ENCODE measurements at places on chromosomes 5 and 9. TPM values are rescaled to one million over a fixed set of nuclear protein-coding genes. Genes with fewer than 3 reads are reported as not detected.

- DNase-seq = no peak
Measured at GRCh38 chr5:175658299-175659145, 651 bp downstream of the HRH2 start.

The PCDH1 gene
- 10.0 TPM for polyA plus RNA-seq

DNA sequence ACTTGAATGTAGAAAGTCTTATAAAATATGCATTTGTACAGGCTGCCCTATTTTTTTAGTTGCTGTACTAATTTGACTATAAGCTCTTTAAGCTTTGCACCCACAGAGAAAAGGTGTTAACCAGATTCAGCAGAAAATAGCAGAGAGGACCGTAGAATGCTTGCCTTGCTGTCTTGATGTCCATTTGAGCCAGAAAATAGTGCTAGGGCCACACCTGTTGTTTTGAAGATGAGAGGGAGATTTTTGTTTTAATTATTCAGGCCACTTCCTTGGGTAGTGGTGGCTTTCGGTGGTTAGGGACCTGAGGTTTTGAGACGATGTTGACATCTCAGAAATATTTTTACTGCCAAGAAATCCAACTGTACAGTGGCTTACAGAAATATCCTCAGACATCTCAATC, 196.0 kb downstream of the SPATA31D1 start:
- no peak for DNase-seq

GRCh38 chr5:150429410-150429873, 16.7 kb upstream of the CD74 start:
- DNase-seq = no peak
